Prostate gland (tissue), 2 donors: ENCODE measurements at places on chromosomes 12 and 14. TPM values are rescaled to one million over a fixed set of nuclear protein-coding genes. Genes with fewer than 3 reads are reported as not detected.

The KCNMB4 gene
- total RNA-seq: 1.5 TPM

GRCh38 chr12:113533842-113534375 lies 62.2 kb upstream of the LHX5 start:
- DNase-seq: no peak

DNA sequence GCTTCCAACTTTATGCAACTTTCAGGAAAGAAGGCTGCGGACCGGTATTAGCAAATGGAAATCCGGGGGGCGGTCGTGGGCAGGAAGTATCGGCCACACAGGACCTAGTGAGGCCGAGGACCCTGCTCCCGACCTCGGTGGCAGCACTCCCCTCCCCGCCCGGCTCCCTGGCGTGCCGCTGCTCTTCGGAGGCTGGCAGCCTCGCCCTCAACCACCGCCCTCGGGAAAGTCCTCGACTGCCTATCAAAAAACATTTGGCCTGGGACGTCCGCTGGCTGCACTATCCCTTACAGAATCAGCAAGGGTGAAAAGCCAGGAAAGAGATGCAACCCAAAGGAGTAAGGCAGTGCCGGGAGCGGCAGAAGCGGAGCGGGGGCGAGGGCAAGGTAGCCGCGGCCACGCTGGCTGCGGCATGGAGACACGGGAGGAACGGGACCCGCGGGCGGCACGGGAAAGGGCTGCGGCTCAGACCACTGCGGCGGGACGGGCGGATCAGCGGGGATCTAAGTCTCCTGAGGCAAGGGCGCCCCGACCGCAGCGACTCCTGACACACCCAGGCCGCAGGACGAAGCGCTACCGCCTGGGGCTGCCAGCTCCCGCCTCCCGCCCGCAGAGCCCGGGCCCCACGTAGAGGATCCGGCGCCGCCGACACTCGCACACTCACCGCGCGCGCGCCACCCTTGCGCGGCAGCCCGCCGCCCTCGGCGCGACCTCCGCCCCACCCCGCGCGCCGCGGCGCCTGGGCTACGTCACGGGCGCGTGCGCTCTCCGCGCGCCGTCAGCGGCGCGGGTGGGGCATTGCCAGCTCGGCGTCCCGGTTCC lies at the start of the genes BBOF1 and ENTPD5:
Gene BBOF1 (plus strand): TSS at position 764 of the 822 bp plus-strand sequence. CDS start 130 bp downstream, outside the sequence.
Gene ENTPD5 (minus strand): TSS at position 703 of the 822 bp plus-strand sequence. CDS start 31,186 bp downstream, outside the sequence.
- peak; percentile 84 for DNase-seq

DNA sequence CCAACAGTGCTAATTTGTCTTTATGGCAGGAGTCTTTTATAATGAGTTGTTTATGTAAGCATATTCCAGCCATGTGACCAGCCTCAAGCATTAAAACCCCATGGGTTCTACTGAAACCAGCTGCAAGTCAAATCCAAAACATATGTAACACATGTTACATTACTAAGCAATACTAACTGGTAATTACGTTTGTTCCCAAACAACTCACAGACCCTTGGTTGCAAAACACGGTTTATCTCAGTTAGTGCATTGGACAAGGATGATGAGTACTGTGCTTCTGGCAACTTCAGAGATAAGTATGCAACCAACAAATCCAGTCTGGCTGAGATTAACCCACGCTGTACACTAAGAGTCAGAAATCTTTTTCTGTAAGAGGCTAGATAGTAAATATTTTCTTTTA lies 110.1 kb upstream of the FAR2 start:
- no peak for DNase-seq

The GOLT1B gene
- total RNA-seq: 21.0 TPM

DNA sequence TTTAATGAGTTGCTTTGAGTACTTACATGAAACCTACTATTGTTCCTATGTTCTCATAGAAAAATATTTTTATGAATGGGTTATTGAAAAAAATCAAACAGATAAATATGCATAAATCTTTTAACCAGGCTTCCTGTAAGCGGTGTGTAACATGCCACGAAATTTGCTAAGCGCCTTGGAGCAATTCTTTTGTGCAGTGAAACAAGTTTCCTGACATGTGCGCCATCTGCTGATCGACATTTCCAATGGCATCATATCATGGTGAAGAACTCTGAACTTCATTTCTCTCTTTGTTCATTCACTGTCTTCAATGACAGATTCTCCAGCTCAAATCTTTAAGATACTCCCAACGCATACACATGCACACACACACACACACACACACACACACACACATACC lies 145.6 kb upstream of the NAV3 start:
- peak; percentile 47 for DNase-seq

- DNase-seq: no peak
These were observed 10.6 kb downstream of the SEL1L start for GRCh38 chr14:81523016-81523415.

- peak; percentile 22 for DNase-seq
These were observed 673 bp upstream of the TTC9 start for GRCh38 chr14:70640938-70641547.

- no peak for DNase-seq
These were observed 404.4 kb downstream of the FLRT2 start for GRCh38 chr14:85934123-85934885.
